ENCODE measurements at places on chromosomes 12 and 14.

DNA sequence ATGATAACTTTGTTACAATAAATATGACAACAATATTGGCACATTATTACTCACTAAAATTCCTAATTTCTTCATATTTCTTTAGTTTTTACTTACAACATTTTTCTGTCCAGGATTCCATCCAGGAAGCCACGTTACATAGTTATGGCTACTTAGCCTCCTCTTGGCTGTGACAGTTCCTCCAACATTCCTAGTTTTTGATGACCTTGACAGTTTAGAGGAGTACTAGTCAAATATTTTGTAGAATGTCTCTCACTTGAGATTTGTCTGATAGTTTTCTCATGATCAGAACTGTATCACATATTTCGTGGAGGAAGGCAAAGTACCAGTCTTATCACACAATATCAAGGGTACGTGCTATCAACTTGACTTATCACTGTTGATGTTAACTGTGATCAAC is 29.8 kb upstream of the LIN7A start:
- DNase-seq, result no peak

GRCh38 chr12:68175557-68176061 is 16.1 kb upstream of the IFNG start:
- peak; percentile 82 for DNase-seq

DNA sequence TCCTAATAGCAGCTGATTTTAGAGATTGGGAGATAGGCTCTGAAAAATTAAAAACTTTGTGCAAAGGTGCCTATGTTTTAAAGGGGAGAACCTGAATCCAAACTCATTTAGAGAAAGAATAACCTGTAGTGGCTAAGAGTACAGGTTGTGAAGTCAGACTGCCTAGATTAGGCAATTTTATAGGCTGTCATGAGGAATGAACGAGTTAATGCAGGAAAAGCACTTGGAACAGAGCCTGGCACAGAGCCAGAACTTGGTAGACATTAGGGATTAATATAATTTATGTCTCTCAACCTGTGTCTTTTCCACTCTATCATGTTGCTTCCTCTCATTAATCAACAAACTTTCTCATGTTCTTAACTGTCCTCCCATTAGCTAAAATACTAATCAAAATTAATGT is 98.1 kb downstream of the WIF1 start:
- no peak for DNase-seq

DNA sequence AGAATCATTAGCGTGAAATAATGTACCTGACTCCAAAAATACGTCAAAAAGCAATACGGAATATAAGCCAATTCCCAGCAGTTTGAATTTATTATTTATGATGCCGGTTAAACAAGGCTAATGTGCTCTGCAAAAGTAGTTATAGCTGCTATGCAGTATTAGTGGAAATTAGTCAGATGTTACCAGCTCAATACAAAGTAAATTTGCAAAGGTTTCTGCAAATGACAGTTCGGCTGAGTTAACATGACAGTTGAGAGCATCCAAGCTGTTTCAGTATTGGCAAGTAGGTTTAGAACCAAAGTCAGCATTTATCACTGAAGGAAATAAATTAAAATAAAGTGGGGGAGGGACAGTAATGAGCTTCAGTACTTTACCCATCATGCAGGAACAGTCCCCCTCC is 1665.8 kb upstream of the FLRT2 start:
- no peak for DNase-seq

DNA sequence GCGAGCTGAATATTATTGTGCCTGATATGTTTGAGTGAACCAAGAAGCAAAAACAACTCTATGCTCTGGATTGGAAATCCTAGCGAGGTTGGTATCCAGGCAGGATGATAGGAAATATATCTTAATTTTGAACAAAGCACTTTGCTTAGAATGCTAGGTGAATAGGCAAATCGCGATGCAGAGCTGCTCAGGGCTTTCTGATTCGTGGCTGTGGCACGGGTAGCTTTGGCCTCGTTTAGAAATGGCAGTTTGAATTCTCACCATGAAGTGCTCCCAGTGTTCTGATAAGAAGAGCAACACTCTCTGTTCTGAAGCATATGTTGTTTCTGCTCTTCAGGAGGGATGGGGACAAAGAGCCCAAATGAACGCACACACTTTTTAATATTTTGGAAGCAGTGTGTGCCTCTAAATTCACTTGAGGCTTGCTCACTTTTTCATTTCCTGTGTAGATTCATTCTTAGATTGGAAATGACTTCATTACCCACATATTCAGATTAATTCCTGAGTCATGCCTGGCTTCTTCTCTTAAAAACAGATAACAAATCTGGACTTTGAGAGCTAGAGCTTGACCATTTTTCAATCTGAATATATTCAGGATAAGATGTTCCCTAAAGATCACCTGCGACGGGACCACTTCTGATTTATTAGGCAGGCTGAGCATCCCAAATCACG is 200.9 kb downstream of the RPAP3 start:
- no peak for DNase-seq

DNA sequence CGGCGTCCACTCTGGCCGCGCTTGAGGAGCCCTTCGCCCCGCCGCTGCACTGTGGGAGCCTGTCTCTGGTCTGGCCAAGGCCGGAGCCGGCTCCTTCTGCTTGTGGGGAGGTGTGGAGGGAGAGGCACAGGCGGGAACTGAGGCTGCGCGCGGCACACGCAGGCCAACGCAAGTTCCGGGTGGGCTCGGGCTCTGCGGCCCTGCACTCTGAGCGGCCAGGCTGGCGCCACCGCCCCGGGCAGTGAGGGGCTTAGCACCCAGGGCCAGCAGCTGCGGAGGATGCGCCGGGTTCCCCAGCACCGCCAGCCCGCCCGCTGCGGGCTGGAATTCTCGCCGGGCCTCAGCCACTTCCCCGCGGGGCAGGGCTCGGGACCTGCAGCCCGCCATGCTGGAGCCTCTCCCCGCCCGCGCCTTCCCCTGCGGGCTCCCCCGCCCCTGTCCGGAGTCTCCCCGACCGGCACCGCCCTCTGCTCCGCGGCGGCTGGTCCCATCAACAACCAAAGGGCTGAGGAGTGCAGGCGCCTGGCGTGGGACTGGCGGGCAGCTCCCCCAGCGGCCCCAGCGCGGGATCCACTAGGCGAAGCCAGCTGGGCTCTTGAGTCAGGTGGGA is 921.2 kb upstream of the FOXG1 start:
- no peak for DNase-seq

DNA sequence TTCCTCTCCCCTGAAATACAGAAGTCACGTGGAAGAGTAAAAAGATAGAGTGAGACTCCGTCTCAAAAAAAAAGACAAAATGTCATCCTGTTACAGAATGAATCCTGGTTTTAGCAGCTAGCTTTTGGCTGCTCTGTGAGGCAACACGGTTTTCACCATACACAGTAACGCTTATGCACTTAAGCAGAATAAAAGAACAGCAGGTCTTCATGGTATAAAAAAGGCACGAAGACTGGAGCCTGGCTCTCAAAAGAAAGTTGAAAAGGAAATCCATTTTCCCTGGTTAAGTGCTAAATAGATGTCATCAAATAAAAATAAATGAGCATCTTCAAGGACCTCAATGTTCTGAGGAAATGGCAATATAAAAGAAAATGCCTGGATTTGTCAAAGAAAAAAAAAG is 444.1 kb downstream of the IPO8 start:
- DNase-seq, result no peak

GRCh38 chr12:116026768-116027550 is 250.5 kb downstream of the MED13L start:
- DNase-seq, result no peak

DNA sequence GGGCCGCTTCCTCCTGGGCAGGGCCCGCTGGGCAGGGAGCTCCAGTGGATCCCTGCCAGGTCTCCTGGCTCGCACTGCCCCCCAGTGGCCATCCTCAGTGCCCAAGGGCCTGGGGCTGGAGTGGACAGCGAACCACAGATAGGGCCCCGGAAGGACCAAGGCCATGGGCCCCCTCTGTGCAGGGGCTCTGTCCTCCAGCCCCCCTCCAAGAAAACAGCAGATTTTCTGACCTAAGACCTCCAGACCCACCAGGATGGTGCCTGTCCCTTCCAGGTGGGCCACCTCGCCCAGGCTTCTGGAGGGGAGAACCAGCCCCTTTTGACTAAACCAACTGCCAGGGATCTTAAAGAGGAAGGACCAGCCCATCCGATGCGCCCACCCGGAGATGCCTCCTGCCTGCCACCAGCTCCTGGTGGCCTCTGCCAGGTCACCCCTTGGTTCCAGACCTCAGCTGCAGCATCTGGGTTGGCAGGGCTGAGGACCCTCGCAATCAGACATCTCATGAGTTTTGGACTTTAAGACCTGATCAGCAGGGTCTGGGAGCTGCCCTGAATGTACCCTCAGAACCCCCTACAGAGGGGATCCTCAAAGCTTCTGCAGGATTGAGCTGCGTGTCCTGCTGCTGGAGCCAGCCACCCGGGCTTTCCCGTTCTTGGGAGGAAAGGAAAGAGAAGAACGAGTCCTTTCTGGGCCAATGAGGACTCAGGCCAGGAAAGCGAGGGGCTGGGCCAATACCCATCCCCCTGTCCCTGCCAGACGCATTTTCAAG is 325.8 kb upstream of the DIO3 start:
- DNase-seq, result no peak

DNA sequence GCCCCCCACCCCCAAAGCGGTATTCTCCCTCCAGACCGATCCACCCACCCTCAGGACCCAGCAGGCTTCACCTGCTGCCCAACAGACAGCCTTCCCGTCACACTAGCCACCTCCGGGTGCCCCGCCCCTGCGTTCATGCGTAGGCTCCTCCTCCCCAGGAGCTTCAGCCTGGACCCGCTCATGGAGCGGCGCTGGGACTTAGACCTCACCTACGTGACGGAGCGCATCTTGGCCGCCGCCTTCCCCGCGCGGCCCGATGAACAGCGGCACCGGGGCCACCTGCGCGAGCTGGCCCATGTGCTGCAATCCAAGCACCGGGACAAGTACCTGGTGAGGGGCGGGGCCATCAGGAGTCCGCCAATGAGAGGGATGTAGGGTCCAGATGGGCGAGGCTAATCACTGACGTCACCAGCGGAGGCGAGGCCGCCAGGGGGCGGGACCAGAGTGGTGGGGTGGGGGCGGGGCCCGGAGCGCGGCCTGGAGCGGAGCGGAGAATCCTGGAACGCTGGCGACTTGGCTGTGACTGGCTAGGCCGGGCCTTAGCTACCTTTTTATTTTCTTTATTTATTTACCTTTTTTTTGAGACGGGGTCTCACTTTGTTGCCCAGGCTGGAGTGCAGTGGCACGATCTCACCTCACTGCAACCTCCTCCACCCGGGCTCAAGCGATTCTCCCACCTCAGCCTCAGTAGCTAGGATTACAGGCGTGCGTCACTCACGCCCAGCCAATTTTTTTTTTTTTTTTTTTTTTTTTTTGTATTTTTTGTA is 4.4 kb downstream of the TNS2 start:
- DNase-seq, result peak; percentile 95

DNA sequence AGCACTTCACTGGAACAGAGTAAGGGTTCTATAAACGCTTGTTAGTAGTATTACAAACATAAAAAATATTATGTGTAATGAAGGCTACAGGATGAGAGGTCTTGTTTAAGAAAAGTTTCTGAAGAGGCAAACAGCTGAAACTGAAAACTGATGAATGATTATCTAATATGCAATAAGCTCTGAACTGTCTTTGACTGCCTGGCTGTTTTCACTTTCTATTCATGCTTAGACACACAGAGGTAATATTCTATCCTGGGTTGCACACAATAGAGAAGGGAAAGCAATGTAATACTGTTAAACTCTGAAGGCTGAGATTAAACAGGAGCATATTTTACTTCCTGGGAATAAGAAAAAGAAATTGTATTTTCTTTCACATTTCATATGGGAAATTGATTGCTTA is 251.3 kb downstream of the ALX1 start:
- no peak for DNase-seq

DNA sequence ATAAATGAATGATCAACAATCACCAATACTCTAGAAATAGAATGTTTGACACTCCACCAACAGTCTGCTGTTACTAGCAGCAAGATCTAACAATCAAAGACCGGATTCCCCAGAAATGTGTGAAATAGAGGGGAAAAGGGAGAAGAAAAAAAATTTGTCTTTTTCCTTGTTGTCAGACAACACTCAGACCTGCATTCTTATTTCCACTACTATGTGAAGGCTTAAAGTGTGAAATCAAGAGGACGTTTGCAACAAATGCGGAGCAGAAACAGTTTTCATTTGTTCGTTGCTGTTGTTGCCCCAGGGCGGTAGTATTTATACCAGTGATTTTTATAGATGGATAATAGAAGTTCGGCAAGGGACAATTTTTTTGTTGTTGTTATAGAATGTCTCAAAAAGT is 9.2 kb downstream of the NKX2-1 start:
- DNase-seq, result no peak

- DNase-seq, result peak; percentile 57
Measured at GRCh38 chr14:34628681-34629135, 1.2 kb downstream of the SNX6 start.

DNA sequence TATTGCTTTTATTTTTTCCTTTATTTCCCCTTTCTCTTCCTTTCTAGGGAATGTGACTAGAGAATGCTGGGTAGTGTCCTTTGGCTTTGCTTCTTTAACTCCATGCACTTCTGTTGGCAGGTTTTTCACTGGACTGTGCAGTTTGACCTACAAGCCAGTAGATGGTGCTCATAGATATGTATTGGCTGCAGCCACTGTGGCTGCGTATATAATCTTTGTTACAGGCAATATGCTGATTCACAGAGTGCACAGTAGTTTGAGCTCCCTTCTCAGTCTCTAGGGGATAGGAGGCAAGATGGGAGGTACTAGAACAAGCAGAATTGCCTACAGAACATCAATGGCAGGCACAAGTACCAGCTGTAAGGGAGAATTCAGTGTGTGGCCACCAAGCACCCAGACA is 503.5 kb downstream of the LRFN5 start:
- DNase-seq, result no peak

All from CD4-positive, alpha-beta T cell treated with Interleukin-12 subunit alpha and Interleukin-12 subunit beta, for 1 hour (primary cell).